ENCODE measurements at places on chromosomes 11 and 22.

- no peak for DNase-seq
Measured at GRCh38 chr11:64208796-64209562, 2.5 kb downstream of the FERMT3 start.

- no peak for DNase-seq
Measured at GRCh38 chr22:17086788-17087497, 2.1 kb downstream of the IL17RA start.

DNA sequence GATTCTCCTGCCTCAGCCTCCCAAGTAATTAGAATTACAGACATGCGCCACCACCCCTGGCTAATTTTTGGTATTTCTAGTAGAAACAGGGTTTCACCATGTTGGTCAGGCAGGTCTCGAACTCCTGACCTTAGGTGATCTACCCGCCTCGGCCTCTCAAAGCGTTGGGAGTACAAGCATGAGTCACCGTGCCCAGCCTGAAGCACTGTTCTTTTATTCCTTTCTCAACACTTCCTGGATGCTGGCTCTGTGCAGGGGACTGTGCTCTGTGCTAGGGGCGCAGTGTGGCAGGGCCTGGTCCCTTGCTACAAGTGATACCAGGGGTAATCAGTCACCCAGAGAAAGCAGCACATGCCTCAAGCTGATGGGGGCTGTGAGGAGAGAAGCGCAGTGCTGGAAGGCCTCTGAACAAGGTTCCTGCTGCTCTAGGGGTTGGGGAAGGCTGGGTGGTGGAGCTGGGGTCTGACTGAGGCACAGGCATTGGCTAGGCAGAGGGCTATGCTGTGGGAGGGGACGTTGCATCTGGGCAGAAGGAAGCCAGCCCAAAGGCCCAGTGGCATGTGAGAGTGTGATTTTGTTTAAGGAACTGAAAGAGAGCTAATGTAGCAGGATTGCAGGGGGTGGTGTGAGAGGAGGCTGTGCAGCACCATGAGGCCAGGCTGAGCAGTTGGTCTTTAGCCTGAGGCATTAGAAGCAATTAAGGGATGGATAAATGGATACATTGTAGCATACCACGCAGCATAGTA, 42.5 kb downstream of the CABIN1 start:
- no peak for DNase-seq

DNA sequence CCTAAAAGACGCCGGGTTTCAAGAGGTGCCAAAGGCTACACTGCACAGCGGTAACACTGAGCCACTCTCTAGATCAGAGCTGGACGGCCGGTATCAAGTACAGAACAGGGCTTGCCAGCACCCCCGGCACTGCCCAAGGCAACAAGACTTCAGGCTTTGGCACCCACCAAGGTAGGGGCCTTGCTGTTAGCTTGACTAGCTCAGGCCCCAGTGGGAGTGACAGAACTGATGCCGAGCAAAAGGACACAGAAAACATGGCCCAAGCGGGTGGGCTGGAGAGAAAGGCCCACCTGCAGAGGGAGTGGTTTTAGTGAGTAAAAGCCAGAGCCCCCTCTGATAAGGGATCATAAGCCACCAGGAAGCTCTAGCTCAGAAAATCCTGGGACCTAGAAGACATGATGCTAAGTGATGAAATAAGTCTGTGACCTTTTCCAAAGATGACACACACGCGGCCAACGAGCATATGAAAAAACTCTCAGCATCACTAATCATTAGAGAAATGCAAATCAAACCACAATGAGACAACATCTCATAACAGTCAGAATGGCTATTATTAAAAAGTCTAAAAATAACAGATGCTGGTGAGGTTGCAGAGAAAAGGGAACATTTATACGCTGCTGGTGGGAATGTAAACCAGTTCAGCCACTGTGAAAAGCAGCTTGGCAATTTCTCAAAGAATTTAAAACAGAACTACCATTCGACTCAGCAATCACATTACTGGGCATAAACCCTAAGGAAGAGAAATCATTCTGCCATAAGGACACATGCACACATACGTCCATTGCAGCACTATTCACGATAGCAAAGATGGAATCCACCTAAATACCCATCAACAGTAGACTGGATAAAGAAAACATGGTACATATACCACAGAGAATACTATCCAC, 12.9 kb downstream of the EHD1 start:
- DNase-seq, result no peak
